ENCODE measurements at places on chromosomes 5 and 9. TPM values are rescaled to one million over a fixed set of nuclear protein-coding genes. Genes with fewer than 3 reads are reported as not detected.
A peak's percentile ranks its signal among the peaks of the same experiment; 100 is the strongest.

GRCh38 chr5:59584858-59585846 lies 308.4 kb downstream of the PDE4D start:
- H3K27me3 ChIP-seq = no peaks in the 10 kb centered on the region
- H3K4me1 ChIP-seq = peaks cover 13% of the 10 kb centered on the region
- no peaks in the 10 kb centered on the region for H3K36me3 ChIP-seq
- H3K4me3 ChIP-seq = no peak overlapping the region
- no peak for DNase-seq

GRCh38 chr5:6632324-6632887 lies 438 bp downstream of the NSUN2 start:
- no peak for DNase-seq
- no peaks in the 10 kb centered on the region for H3K4me1 ChIP-seq
- peak overlapping the region; percentile 96 for H3K27ac ChIP-seq
- peaks cover 15% of the 10 kb centered on the region for H3K36me3 ChIP-seq

DNA sequence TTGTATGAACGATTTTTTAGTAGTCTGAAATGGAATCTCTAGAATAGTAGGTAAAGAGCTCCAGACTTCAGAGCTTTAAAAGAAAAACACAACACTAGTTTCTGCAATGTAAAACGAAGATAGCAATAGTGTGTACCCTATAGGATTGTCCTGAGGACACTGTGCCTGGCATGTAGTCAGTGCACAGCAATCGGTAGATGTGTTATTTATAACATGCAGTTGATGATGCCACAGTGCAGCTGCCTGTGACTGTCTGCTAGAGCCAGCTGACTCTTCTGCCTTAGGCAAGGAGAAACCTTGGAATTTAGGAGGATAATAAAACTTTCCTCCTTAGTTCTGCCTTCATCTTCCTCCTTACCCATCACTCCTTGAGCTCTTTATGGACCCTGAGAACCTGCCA lies 27.7 kb upstream of the TMOD1 start:
- no peak overlapping the region for H3K27ac ChIP-seq
- H3K4me1 ChIP-seq = no peaks in the 10 kb centered on the region
- H3K27me3 ChIP-seq = no peaks in the 10 kb centered on the region
- H3K36me3 ChIP-seq = no peaks in the 10 kb centered on the region

DNA sequence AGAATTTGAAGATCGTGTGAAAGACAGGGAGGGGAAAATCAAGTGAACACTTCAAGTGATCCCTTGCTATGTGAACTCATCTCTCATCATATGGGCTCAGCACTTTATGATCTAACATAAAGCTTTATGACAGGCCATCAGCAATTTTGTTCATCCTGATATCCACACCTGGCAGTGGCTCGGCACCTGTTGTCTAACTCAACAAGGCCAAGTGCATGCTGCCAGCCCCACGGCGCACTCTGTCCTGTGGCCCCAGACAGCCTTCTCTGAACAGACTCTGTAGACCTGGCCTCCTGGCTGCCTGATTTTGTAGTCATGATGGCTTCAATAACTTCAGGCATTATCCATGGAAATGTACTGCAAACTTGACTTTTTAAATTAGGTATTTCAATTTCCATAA lies 106.3 kb downstream of the MEF2C start:
- H3K4me1 ChIP-seq = peaks cover 2% of the 10 kb centered on the region
- no peak overlapping the region for H3K27ac ChIP-seq
- peaks cover 7% of the 10 kb centered on the region for H3K36me3 ChIP-seq
- H3K4me3 ChIP-seq = no peak overlapping the region

Gene ECM2
- 3.1 TPM for total RNA-seq

GRCh38 chr9:6759185-6759977 lies 1.6 kb downstream of the KDM4C start:
- DNase-seq = peak; percentile 54
- no peaks in the 10 kb centered on the region for H3K4me1 ChIP-seq
- H3K4me3 ChIP-seq = no peak overlapping the region
- H3K27ac ChIP-seq = peak overlapping the region; percentile 94
- no peaks in the 10 kb centered on the region for H3K27me3 ChIP-seq

DNA sequence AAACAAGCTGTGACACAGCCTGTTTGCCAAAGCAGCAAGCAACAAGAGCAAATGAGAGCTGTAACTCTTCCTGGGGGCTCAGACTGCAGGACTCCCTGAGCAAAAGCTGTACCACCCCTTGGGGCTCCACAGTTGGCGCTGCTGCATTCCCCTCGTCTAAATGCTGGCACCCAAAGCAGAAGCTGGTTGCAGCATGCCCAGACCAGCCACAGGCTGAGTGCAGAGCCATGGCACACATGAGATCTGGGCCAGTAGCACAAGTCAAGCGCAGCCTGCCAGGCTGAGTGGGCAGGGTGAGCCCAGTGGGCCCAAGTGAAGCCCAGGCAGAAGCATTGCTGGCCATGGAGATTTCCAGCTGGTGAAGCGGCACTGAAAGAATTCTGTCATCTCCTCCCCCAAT lies 157.3 kb upstream of the GRAMD2B start:
- H3K36me3 ChIP-seq = no peaks in the 10 kb centered on the region
- H3K27ac ChIP-seq = no peak overlapping the region
- no peaks in the 10 kb centered on the region for H3K27me3 ChIP-seq
- H3K4me1 ChIP-seq = no peaks in the 10 kb centered on the region
- no peak overlapping the region for H3K4me3 ChIP-seq

Measured in lung (tissue), 17 donors.